ENCODE measurements at places on chromosomes 2 and 18.

DNA sequence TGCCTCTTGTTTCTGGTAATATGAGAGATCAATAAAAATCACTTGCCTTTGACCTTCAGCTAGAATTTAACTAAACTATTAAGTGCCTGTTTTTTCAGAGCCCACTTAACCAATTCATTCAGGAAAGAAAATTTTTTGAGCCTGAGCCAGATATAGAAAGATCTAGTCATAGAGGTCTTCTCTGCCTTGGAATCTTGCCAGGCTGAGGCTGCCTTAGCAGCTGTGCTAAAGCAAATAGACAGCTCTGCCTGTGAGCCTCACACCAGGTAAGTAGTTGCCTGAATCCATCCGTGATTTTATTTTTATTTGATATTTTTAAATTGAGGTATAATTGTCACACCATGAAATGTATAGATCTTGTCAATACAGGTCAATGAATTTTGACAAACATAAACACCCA lies 27.4 kb downstream of the EVX2 start:
- peak; percentile 44 for DNase-seq

DNA sequence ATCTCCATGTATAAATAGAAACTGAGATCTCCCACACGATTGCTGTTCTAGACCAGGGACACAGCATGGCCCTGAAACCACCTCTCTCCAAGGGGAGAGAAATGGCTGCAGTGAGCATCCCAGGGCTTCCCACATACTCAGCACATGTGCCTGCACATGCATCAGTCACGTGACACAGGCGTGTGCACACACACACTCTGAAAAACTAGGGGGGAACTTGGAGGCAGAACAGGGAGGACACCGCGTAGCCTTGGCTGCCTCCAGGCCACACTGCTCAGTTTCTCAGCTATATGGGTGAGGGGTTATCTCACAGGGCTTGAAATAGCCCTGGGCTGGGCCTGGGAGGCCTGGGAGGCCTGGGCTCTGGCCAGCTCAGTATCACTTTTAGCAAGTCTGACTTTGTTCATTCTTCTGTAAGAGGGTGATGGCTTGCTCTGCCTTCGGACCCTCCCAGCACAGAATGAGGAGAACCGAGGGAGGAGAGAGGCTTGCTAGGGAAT lies 66.9 kb downstream of the EMX1 start:
- peak; percentile 73 for DNase-seq

- DNase-seq: no peak
Measured at GRCh38 chr2:111624411-111625156, 259.4 kb downstream of the ANAPC1 start.

- DNase-seq: no peak
Measured at GRCh38 chr2:13334545-13334944, 617.8 kb downstream of the TRIB2 start.

Measured in NCI-H774 (cell line).